ENCODE measurements at places on chromosomes 7 and 10.

DNA sequence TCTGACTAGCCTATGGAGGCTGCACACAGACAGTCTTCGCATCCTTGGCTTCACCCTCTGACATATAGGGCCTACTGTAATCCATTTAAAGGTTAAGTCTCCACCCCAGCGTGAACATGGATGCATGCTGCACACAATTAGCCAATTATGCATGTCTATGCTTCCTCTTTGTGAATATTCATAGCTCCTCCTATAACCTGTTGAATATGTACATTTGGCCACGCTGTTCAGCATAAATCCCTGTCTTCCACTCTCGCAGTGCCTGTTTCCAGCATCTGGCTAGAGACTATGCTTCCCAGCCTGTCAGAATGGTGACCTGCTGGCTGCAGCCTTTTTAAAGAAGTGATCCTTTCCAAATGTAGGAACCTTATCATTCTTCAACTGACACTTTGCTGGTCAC is 106.7 kb downstream of the PRKAG2 start:
- DNase-seq = no peak

DNA sequence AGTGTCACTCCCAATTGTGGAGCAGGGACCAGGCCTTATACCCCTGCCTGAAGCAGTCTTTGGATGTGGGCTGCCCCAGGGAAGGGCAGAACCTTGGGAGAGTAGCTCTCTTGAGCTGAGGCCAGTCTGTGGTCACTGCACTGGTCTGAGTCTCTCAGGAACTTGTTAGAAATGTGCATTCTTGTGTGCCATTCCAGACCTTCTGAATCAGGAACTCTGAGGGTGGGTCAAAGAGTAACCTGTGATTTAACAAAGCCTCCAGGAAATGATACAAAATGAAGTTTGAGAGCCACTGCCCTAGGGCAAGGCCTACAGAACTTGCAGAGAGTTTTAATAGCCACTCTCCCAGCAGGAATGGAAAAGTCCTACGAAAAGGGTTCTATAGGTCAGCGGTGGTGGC is 68.1 kb downstream of the LYZL1 start:
- no peak for DNase-seq

GRCh38 chr10:113522460-113522859 is 30.4 kb upstream of the HABP2 start:
- DNase-seq = no peak

GRCh38 chr10:24756283-24756682 is 32.6 kb upstream of the ARHGAP21 start:
- DNase-seq = no peak

GRCh38 chr10:25294032-25294926 is 119.5 kb downstream of the GPR158 start:
- DNase-seq = no peak

- no peak for DNase-seq
Measured at GRCh38 chr10:76080991-76081390, 649.6 kb downstream of the LRMDA start.

- no peak for DNase-seq
Measured at GRCh38 chr7:101119876-101120275, 7.0 kb upstream of the SERPINE1 start.

DNA sequence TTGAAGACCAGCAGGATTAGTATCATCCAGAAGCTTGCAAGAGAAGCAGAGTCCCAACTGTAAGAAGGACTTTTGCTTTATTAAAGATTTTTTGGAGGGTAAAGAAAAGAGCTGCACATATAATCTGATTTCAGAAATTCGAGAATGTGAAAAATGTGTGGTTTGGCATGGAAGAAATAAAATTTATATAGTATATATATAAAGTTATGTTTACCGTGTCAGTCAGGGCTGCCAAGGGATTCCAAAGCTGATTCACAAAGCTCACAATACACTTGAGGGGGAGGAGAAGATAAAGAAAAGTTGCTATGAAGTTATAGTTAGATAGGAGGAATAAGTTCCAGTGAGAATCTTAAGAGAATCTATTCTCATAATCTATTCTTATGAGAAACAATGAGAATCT is 231.8 kb upstream of the CACNA2D1 start:
- no peak for DNase-seq
